ENCODE measurements at places on chromosomes 2 and 18. TPM values are rescaled to one million over a fixed set of nuclear protein-coding genes. Genes with fewer than 3 reads are reported as not detected.

DNA sequence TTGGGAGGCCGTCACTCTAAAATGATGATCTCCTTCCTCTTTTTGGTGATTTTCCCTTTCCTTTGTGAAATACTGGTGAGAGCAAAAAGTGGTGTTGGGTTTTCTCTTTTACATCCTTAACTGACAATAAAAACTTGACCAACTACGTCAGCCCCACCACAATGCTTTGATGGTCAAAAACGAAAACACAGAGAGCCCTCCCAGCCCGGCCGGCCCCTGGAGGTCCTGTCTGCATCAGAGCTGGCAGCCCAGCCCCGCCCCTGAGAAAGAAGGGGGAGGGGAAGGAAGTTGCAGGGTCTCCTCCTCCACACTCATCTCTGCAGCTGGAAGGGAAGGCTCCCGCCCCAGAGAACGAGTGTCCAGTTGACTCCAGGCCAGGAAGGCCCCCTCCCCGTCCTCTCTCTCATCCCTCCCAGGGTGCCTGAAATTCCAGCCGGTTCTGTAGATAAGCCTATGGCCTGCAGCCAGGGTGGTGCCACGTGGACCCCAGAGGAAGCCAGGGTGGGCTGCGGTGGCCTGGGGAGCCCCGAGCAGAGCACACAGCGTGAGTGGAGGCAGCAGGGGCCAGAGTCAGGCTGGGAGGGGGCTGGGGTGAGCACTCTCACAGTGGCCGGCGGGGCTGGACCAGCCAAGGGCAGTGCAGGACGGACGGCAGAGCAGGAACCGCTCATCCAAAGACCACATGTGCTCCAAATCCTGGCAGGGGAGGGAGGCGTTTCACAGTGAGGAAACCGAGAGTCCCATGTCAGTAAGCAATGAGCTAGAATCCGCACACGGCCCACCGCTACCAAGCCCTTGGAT is 19.8 kb downstream of the BIN1 start:
- DNase-seq: peak; percentile 87

DNA sequence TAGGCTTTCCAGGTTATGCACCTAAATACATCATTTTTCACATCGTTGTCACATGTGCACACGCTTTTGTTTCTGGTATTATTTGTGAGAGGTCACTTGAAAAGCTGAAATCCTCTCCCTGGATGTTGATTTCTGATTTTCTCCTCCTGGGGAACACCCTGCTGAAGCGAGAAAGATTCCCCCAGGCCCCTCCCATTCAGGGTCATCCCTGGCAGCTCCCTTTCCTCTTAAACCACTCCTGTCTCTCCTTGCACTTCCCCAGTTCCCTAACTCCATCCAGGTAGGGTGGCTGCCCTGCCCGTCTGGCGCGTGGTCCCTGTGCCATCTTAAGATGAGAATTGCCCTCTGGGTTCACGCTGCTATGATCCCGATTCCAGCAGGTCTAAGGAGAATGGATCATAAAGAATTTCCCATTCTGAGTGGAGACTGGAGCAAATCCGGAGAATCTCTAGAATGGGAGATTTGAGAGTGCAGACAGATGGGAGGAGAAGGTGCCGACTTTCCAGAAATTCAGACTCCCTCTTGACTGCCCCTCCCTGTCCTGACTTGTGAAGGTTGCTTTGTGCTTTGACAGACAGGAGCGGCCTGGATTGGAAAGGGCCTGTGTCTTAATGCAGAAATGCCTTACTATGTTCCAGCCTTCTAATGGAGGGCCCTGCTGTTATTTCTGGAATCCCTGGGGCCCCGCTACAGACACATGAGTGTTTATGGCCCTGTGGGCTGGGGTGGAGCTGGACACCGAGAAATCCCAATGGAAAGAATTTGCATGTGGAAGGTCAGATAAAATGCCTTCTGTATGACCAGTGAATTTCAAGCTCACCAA is 1.3 kb upstream of the YWHAQ start:
- no peak for DNase-seq

GRCh38 chr18:70028734-70029133 is 81.1 kb upstream of the CD226 start:
- DNase-seq: no peak

- DNase-seq: no peak
These were observed 176.0 kb downstream of the ACKR3 start for GRCh38 chr2:236745420-236746210.

GRCh38 chr2:24878341-24878740 is 41.7 kb downstream of the ADCY3 start:
- no peak for DNase-seq

The TPO gene
- 4.6 TPM for total RNA-seq

All from suprapubic skin (tissue), 4 donors.